Thymus (tissue), 14 donors: ENCODE measurements at places on chromosomes 11 and 22. TPM values are rescaled to one million over a fixed set of nuclear protein-coding genes. Genes with fewer than 3 reads are reported as not detected.

DNA sequence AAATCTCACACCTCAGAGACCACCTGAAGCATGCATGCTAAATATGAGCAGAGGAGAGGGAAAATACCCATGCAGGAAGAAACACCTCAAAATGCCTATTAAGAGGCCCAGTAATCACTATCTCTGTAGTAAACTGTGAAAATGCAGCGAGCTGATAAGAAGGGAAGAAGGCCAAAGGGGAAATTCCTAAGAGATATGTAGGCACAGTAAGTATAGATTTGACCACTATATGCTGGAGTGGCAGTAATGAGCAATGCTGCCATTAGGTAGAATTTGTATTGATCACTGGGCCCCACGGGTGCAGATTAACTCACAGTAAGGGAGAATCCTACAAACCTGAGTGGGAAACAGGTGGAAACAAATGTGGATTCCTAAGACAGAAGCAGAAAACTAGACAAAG is 1813.1 kb upstream of the RAG2 start:
- DNase-seq: no peak

Gene MRPL49
- total RNA-seq: 42.3 TPM

Gene C22orf23
- total RNA-seq: 0.09 TPM

Gene THYN1
- total RNA-seq: 117 TPM

DNA sequence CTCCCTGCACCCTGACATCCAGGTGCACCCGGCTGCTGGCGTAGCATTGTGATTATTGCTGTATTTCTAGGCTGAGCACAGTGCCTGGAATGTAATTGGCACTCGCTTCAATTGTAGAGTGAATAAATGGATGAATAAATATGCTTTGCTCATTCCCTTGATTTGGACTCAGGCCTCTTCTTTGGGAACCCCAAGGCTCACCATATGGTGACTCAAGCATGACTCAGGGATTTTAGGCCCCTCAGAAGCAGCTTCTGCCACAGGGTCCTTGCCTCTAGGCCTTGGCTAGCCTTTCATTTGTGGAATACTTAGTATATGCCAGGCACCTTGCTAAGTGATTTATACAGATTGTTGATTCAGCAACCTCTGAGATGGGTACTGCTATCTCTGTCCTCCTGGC is 78.9 kb downstream of the GRIK4 start:
- no peak for DNase-seq

DNA sequence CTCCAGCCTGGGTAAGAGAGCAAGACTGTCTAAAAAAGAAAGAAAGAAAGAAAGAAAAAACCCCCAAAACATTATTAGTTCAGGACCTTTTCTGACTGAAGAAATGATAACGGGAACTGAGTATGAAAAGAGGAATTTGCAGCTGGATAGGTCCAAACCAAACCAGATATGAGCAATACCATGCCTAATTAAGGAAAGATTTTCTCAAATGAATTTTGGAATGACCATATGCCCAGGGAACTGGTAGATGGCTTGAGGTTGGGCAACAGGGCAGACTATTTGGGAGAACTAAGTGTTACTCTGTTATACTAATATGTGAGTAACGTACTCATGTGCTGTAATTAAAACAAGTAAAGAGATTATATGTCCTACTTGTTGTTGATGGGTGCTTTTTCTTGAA is 186.1 kb downstream of the TMEM135 start:
- DNase-seq: no peak

Gene C11orf97
- total RNA-seq: not detected

- DNase-seq: no peak
Observed at GRCh38 chr11:17602105-17603001, 55.3 kb downstream of the OTOG start.

Gene MAPK8IP2
- 0.33 TPM for total RNA-seq

- no peak for DNase-seq
Observed at GRCh38 chr11:95283650-95284049, 52.6 kb upstream of the SESN3 start.

Gene OR51B5
- total RNA-seq: 0.14 TPM

- no peak for DNase-seq
Observed at GRCh38 chr11:10414659-10415058, 40.4 kb upstream of the AMPD3 start.
